ENCODE measurements at places on chromosomes 6 and 20. TPM values are rescaled to one million over a fixed set of nuclear protein-coding genes. Genes with fewer than 3 reads are reported as not detected.

The SCRT2 gene
- not detected for total RNA-seq

The KIF25 gene
- 0.14 TPM for total RNA-seq

The THBS2 gene
- total RNA-seq = 169 TPM

The VPS52 gene
- total RNA-seq = 39.0 TPM

The ARFGEF3 gene
- 0.22 TPM for total RNA-seq

The ABCF1 gene
- total RNA-seq = 53.1 TPM

The KCNQ5 gene
- 6.0 TPM for total RNA-seq

The MATN4 gene
- total RNA-seq = not detected

The ABRACL gene
- 31.6 TPM for total RNA-seq

The LY6G5C gene
- 0.66 TPM for total RNA-seq

The ZBTB24 gene
- 9.9 TPM for total RNA-seq

The CAGE1 gene
- 0.14 TPM for total RNA-seq

The RNF39 gene
- total RNA-seq = not detected

The LHFPL5 gene
- not detected for total RNA-seq

The WFDC10B gene
- not detected for total RNA-seq

The ZNF322 gene
- total RNA-seq = 11.6 TPM

The WFDC12 gene
- not detected for total RNA-seq

The RBPJL gene
- total RNA-seq = not detected

The CENPW gene
- 8.0 TPM for total RNA-seq

The ACTL10 gene
- total RNA-seq = 1.6 TPM

All from placental pericyte (primary cell).